ENCODE measurements at places on chromosomes 3 and 15.

DNA sequence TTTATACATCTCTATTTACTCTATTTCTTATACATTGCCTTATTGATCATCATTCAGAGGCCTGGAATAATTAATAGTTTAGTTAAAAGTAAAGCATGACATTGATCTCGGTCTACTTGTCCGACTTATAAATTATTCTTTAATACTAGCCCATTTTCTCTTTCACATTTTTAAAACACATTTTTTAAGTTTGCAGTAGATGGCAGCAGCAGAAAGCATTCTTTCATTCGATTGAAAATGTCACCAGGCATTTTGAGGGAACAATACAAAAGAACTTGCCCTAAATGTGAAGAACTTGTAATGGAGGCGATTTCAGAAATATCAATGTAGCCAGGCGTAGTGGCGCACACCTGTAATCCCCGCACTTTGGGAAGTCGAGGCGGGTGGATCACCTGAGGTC, 15.5 kb upstream of the MAP3K13 start:
- DNase-seq: no peak

- DNase-seq: no peak
These were observed 31.3 kb downstream of the MGA start for GRCh38 chr15:41691471-41691870.

GRCh38 chr15:55587321-55588069, 650 bp downstream of the PYGO1 start:
- DNase-seq: peak; percentile 11

DNA sequence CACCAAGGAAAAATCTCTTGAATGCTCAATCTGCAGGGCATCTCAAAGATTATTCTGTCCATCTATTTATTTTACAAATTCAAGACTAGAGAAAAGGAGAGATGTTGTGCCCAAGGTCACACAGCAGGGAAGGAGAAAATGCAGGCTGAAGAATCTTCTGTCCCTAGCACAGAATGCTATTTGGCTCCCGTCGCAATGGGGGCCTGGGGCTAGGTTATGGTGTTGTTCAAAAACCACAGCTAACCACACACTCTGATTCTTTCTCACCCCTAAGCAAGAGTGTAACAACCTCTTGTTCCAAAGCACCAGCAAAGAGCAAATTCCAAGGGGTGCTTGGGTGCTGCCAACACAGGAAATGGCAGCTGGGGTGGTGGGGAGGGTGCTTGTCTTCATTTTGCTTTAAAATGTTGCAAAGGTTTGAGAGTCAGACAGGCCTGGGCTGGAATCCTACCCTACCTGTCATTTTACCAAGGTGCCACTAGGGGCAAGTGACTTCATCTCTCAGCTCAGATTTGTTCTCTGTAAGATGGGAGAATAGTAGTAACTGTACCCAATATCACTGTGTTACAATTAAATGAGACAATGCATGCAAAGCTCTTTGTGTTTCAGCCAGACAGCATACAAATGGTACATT, 112.5 kb downstream of the ADAMTS9 start:
- DNase-seq: no peak

DNA sequence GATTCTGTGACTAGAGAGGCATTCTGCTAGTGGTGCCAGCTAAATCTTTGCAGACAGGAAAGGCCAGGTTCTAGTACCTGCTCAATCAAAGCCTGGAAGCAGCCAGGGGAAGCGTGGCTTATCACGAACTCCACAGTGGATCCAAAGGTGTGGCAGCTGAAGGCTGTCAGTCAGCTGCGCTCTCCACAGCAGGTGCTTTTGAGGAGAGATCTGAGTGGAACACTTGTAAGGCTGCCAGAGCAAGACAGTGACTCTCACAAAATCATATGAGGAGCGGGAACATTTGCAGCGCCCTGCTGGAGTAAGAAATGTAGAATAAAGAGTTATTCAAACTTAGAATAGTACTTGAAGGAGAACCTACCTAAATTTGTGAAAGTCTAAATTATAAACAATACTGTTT, 5.0 kb upstream of the DPH6 start:
- no peak for DNase-seq
